ENCODE measurements at places on chromosomes 1 and 21. TPM values are rescaled to one million over a fixed set of nuclear protein-coding genes. Genes with fewer than 3 reads are reported as not detected.

CGN gene
- total RNA-seq: 1.7 TPM

DAB1 gene
- total RNA-seq: 42.3 TPM

C1QB gene
- 5.9 TPM for total RNA-seq

SH3BP5L gene
- 21.9 TPM for total RNA-seq

DNAI4 gene
- total RNA-seq: 9.6 TPM

GBP7 gene
- total RNA-seq: not detected

TMEM82 gene
- total RNA-seq: not detected

RGS16 gene
- 2.2 TPM for total RNA-seq

TFF2 gene
- not detected for total RNA-seq

ZFP69 gene
- total RNA-seq: 12.5 TPM

ACTL8 gene
- total RNA-seq: not detected

CYP4A22 gene
- total RNA-seq: not detected

SCMH1 gene
- 32.7 TPM for total RNA-seq

SPATA21 gene
- total RNA-seq: not detected

HORMAD1 gene
- 0.49 TPM for total RNA-seq

OR2W3 gene
- total RNA-seq: 2.5 TPM

FNDC5 gene
- 15.0 TPM for total RNA-seq

CFHR4 gene
- 0.25 TPM for total RNA-seq

PCAT6 gene
- not detected for total RNA-seq

PSMA5 gene
- total RNA-seq: 21.1 TPM

GJB5 gene
- not detected for total RNA-seq

OR2T29 gene
- not detected for total RNA-seq

C1orf116 gene
- total RNA-seq: under 0.01 TPM

TRNP1 gene
- 12.0 TPM for total RNA-seq

SYT6 gene
- 13.5 TPM for total RNA-seq

OVAAL gene
- not detected for total RNA-seq

FCRL5 gene
- total RNA-seq: not detected

TMOD4 gene
- not detected for total RNA-seq

CRP gene
- not detected for total RNA-seq

IQGAP3 gene
- total RNA-seq: 0.98 TPM

FAM72D gene
- total RNA-seq: 0.49 TPM

MXRA8 gene
- total RNA-seq: 11.3 TPM

OR2T2 gene
- total RNA-seq: not detected

TMEM125 gene
- 0.49 TPM for total RNA-seq

SLC37A1 gene
- 26.1 TPM for total RNA-seq

MYCL gene
- 7.4 TPM for total RNA-seq

SH2D1B gene
- not detected for total RNA-seq

TRIM45 gene
- total RNA-seq: 3.9 TPM

CYP4Z1 gene
- 0.25 TPM for total RNA-seq

TSACC gene
- total RNA-seq: not detected

GRIK1 gene
- total RNA-seq: 4.9 TPM

KLHDC9 gene
- 3.4 TPM for total RNA-seq

HAPLN2 gene
- total RNA-seq: 0.98 TPM

TTC39A gene
- total RNA-seq: 0.49 TPM
